Fibroblast of skin of right quadriceps (primary cell): ENCODE measurements at places on chromosomes 2 and 18.

DNA sequence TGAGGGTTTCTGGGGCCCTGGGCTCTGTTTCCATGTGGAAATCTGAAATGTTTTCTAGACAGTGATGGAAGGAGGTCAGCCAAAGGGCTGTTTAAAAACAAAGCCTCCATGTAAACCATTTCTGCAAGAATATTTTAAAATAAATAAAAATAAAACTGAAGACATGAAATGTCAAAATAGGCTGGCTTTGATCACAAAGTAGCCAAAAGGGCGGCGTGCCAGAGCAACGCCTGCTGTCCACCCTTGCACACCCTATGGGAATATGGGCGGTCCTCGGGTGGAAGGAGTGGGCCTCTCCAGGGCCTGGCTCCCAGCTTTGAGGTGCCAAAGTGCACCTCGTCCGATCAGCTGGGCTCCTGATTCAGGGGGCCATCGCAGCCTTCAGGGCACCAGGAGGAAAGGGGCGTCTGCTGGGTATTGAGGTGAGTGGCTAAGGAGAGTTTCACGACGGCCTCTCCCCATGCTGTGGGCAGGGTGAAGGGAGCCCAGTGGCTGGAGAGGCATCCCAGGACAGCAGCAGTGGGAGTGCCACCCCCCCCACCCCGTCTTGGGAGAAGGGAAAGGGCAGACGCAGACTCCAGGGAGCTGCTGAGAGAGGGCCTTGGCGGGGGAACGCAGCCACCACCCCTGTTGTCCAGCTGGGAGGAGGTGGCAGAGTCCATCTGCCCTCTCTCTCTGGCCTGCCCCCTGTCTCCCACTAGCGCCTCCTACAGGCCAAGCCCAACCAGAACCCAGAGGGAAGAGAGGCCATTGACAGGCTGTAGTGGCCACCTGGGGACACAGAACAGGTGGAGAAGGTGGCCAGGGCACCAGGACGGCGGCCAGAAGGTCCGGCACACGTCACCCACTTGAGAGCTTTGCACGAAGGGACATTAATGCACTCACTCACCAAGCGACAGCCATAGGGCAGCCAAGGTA lies 5.7 kb upstream of the ERFE start:
- no peak for DNase-seq

DNA sequence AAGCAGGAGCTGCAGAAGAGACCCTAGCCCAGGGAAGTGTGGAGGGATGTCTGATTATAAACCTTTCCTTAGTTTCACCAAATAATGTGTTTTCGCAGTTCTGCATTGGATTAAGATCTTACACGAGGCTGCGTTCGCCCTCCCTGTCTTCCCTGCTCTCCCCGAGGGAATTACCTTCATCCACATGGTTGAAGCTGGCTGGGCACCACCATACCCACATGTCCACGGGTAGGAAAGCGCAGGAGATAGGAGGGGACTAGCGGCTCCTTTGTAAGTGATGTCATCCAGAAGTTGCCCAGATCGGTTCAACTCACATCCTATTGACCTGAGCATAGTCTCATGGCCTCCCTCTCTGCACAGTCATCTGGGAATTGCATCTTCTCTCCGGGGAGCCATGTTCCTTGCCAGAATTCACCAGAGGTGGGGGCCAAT lies 1.1 kb downstream of the TTL start:
- peak; percentile 39 for DNase-seq

DNA sequence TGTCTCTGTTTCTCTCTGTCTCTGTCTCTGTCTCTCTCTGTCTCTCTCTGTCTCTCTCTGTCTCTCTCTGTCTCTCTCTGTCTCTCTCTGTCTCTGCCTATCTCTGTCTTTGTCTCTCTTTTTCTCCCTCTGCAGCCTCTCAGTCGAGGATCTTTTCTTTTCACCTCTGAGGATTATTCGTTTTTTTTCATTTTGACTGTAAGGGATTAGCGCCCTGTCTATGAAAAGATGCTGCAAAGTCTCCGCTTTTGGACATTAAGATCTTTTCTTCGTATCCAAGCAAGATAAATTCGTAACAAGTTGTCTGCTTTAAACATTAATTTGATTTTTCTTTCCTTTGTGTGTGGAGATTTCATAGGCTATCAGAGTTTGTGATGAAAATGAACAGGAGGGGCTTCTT lies 191.2 kb upstream of the TPO start:
- no peak for DNase-seq

DNA sequence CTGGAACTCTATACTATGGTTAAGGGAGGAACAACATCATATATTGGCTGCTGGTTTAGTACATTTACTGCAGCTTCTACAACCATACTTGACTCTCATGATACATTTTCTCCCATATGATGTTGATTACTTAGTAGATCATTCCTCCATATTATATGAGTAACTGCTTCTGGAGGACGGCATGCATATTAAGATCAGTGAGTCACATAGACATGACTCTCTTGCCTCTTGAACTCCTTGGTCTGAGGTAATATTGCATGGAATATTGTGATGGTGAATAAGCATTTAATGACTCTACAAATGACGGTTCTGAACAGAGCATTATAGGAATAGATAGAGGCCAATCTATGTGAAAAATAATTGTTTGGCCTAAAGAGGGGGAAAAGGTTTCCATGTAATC lies 418.8 kb upstream of the SPHKAP start:
- peak; percentile 96 for DNase-seq

- DNase-seq, result no peak
These were observed 16.8 kb upstream of the TMEM131 start for GRCh38 chr2:98012561-98012991.

DNA sequence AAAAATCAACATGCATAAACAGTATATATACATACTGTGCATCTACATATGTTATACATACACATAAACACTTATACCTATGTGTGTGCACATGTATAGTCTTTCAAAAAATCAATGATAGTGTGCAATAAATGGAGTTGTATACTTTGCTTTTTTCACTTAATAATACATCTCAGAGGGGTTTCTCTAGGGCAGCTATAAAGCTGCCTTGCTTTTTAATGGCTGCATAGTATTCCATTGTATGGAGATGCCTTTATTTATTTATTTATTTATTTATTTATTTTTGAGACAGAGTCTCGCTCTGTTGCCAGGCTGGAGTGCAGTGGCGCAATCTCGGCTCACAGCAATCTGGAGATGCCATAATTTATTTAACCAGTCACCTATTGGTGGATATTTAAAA lies 7.4 kb upstream of the RNF125 start:
- no peak for DNase-seq

DNA sequence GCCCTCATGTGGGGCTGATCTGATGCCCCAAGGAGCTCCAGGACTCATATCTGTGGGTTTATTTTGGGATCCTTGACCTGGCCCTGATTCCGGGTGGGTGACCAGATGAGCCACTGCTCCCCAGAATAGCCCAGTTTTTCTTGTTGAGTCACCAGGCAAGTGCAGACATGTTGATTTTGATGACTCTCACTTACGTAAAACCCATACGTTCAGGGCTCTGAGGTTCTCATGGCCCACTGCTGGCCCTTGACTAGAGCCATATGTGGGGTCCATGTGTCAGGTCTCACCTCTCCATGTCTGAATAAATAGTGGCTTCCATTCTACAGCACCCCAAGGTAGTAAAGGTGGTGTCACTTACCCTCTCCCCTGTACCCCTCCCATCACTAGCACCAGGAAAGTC lies 41.9 kb downstream of the CDC42EP3 start:
- DNase-seq, result no peak

DNA sequence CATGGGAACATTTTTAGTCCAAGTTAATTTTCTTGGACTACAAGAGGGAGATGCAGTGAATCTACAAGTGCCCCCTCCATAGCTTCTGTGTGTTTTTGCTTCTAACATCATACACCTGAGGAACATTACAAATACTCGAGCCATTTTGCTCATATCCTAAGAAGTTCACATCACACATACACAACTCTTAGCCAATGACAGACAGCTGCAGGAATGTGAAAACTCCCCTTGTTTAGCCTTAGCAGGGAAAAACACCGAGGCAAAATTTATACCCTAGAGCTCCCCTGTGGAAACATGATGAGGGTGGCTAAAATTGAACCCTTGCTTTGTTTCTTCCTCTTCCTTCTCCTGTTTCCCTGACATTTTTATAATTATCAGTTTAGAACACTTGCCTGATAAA lies 928.3 kb upstream of the NRXN1 start:
- DNase-seq, result no peak

- peak; percentile 100 for DNase-seq
These were observed 373.3 kb downstream of the IRS1 start for GRCh38 chr2:226426292-226426736.

- no peak for DNase-seq
These were observed 17.6 kb upstream of the SMAD4 start for GRCh38 chr18:51012441-51012840.

DNA sequence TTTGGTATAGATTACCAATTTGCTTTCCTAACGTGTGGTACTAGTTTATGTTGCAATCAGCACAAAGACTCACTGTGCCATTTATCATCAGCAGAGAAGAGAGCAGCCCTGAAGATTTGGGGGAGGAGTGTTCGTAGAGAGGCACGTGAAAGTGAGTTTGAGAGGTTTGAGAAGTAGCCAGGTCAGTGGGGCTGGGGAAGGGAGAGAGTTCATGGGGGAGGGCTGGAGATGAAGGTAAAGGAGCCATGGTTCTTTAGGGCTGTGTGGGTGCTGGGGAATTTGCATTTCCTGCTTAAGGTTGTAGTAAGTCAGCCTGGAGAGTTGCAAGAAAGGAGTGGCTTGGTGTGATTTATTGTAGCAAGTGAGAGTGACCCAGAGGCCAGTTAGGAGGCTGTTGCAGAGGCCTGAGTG lies 172.1 kb downstream of the NEDD4L start:
- peak; percentile 35 for DNase-seq

DNA sequence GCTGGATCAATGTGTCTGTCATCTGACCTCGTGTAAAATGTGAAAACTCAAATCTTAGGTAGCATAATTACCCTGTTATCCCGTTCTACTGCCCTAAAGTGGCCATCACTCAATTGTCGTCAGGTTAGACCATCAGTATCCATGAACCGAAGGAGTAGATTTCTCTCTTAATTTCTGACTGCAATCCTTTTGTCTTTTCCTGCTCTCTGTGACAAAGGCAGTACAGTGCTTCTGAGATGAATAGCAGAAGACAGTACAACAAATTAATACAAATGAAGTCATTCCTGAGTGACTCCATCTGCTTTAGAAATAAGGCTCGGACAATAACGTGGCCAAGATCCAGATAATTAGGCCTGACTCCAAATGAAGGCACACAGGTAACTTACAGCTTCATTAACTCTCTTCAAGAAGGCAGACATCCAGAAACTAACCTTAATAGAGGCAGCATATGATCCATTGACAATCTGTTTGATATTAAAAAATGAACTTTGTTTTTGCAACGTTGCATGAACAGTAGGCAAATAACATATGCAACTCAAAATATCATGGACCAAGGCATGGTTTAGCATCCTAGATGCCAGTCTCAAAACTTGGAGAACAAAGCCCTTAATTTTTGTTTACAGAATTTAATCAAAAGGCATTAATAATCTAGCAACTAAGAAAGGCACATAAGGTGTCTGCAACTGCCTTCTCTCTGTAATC lies 96.7 kb upstream of the CDH20 start:
- no peak for DNase-seq

DNA sequence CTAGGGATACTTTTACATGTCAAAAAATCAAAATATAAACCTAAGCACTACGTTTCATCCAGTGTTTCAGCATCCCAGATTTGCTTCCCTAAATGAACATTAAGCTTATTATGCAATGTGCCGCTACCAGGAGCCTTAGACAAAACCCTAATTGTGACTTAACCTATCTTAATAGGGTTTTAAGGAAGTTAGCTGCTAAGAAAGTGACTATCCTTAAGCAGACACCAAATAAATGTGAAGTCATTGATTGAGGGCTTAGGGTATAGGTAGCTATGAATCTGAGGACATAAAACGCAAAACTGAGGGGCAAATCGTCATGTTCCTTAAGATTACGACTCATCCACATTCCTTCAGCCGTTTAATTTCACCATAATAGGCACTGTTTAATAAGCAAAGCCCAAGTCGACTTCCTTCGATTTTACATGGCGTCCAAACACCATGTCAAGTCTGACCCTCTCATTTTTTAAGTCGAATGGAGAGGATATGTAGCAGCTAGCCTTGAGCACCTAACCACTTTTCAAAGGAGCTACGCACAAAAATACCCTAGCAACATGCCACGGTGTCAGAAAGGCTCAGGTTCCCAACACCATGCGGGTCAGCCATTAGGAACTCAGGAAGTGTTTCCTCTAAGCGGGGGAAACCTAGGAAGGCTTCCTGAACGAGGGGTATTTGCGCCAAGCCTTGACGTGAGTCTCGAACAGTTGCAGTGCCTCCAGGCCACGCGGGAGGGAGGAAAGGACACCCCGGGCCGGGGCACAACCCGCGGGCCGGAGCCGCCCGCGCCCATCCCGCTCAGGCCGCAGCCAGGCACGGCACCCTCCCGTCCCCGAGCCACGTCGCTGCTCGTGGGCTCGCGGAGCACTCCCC lies 1.0 kb downstream of the HDLBP start:
- peak; percentile 53 for DNase-seq

DNA sequence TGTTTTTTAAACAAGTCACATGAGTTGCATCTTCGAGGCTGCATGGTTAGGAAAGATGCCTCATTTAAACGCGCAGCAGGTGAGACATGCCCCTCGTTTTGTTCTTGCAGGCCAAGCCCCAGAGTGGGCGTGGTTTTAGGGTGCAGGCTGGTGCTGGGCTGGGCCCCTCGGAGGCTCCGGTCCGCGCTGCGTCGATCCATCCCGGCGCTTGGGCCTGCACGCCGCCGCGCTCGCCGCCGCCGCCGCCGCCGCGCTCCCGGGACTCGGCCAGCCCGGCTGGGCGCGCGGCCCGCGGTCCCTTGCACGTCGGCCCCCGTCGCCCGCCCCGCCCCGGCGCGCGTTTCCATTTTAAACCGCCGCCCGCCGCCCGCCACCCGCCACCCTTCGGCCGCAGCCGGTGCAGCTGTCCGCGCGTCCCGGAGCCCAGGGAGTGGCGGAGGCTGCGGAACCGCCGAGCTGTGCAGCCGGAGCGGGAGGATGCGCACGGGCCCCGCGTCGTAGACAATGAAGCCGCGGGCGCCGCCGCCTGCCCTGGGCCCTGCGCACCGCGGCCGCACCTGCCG lies 175.5 kb downstream of the AGAP1 start:
- peak; percentile 63 for DNase-seq

- no peak for DNase-seq
These were observed 121.8 kb downstream of the DDX1 start for GRCh38 chr2:15713475-15713874.
